CD4-positive, alpha-beta T cell treated with Interleukin-6 at 100 ng/mL for 8 hours (primary cell): ENCODE measurements at places on chromosomes 12 and 14.

DNA sequence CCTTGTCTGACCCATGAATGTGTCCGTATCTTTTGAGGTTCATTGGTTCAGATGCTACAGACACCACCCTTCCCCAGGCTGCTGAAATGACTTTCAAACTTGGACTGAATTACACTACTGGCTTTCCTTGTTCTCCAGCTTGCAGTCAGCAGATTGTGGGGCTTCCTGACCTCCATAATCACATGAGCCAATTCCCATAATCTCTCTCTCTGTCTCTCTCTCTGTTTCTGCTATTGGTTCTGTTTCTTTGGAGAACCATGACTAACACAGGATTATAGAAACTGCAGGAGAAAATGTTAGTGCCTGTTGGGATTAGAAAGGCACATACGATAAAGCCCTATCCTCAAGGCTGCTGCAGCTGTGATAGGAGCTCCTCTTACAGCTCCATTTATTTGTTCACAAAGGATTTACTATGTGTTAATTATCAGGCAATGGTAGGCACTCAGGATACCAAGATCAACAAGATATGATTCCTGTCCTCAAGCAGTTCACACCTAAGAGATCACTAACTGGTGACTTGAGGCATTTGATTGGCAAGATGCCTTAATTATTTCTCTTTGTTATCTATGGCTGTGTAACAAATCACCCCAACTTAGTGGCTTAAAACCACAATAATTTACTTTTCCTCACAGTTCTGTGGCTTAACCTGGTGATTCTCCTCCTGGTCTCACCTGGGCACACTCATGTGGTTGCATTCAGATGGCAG, 10.2 kb upstream of the NYNRIN start:
- DNase-seq: no peak

DNA sequence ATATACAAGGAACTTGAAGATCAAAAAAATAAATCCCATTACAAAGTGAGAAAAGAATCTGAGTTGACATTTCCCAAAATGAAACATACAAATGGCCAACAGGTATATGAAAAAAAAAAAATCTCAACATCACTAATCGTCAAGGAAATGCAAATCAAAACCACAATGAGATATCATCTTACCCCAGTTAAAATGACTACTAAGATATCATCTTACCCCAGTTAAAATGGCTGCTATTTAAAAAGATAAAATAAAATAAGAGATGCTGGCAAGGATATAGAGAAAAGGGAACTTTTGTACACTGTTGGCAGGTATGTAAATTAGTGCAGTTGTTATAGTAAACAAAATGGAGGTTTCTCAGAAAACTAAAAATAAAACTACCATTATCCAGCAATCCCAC, 44.4 kb downstream of the PLEKHG7 start:
- no peak for DNase-seq

- no peak for DNase-seq
Observed at GRCh38 chr14:40318211-40318719, 886.0 kb upstream of the FBXO33 start.

DNA sequence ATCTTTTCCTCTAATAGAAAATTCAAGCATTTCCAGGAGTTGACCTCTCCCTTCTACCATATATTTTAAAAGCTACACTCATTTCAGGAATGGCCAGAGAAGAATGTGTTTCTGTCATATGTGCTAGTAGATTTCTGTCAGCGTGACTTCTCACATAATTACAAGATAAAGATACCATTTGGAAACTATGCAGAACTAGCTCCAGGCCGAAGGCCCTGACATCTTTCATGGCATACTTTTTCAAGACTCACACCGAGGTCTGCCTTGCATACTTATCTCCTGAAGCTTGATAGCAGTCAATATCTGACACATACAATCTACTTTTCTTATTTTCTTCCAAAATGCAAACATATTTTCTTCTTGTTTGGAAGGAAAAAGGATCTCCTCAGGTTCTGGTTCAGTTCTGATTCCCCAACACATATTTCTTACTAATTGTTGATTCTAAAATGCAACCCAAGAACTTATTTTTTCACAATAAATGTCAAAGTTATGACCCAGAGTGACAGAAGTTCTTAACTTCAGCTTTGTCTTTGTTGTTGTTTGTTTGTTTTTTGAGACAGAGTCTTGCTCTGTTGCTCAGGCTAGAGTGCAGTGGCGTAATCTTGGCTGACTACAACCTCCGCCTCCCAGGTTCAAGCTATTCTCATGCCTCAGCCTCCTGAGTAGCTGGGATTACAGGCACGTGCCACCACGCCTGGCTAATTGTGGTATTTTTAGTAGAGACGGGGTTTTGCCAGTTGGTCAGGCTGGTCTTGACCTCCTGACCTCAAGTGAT, 99.5 kb downstream of the NTN4 start:
- no peak for DNase-seq

GRCh38 chr12:59597385-59597781, 1.6 kb downstream of the SLC16A7 start:
- peak; percentile 52 for DNase-seq

DNA sequence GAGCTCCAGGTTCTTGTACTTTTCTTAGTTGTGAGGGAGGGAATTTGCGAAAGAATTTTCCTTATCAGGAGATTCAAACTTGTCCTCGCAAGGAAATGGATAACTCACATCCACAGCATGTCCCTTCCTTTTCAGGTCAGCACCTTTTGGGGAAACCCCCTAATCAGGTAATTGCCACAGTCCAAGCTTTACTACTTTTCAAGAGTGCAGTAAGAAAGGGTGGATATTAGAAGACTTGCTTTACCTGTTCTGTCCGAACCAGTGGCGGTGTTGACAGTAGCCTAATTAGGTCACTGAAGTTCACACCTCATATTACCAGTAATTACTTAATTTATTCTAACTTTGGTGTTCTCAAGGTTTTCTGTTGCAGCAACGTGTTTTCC, 6.7 kb upstream of the C12orf50 start:
- no peak for DNase-seq

DNA sequence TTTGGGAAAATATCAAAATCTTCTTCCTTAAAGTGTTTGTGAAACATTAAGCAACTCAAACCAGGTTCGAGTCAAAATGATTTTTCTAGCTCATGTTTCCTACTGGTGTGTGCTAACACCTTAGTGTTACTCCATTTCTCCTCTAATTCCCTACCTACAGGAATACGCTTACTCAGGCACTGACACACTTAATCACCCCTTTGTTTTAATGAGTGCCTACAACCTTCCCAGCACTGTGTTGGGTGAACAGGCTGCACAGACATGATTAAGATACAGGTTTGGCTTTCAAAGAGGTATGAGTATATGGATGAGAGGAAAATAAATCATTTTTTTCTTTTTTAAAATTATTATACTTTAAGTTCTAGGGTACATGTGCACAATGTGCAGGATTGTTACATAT, 15.6 kb upstream of the PZP start:
- DNase-seq: no peak
